Right kidney (tissue), 9 donors: ENCODE measurements at places on chromosomes 16 and 17.

DNA sequence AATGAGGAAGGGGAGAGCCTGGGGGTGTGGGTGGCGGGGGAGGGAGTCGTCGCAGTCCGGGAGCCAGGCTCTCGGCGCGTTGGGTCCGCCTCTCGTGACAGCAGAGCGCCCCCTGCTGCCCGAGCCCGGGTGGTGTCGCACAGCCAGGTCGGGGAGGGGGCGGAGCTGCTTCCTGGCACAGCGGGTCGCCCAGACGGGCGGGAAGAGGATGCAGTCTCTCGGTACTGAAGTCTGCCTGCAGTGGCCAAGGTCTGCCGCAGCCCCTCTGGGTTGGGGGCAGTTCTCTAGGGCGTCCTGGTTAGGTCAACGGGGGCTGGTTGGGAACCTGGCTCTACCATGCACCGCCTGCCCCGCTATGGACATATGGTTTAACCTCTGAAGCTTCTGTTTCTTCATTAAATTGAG lies 38.2 kb upstream of the CCDC182 start:
- peak; percentile 78 for DNase-seq

DNA sequence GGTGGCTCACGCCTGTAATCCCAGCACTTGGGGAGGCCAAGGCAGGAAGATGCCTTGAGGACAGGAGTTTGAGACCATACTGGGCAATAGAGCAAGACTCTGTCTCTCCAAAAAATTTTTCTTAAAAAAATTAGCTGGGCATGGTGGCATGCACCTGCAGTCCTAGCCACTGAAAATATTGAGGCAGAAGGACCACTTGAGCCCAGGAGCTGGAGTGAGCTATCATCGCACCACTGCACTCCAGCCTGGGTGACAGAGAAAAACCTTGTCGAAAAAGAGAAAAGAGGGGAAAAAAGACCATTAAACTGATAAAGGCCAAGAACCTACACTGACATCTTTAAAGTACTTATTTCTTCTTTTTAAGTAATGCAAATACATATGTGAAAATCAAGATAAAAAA lies 53.4 kb upstream of the ITGA2B start:
- DNase-seq: no peak

GRCh38 chr17:80361495-80362220 lies 53.3 kb upstream of the ENDOV start:
- no peak for DNase-seq

DNA sequence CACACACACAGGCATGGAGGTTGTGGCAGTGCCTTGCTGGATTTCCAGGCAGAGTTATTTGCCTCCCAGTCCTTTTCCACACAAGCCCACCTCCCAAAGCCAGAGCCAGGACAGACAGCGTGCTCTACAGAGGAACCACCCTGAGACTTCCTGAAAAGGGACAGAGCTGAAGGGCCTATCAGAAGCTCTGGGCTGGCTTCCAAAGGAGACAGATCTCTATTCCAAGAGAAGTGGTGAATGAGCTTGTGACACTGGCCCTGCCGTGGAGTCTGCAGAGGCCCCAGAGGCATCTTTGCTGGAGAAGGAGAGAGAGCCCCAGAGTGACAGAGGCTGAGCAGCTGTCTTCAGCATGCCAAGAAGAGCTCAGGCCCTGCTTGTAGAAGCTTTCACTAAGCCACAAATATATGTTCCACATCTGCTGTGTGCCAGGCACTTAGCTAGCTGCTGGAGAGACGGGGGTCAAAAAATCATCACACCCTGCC lies 8.3 kb upstream of the LPCAT2 start:
- DNase-seq: peak; percentile 27

DNA sequence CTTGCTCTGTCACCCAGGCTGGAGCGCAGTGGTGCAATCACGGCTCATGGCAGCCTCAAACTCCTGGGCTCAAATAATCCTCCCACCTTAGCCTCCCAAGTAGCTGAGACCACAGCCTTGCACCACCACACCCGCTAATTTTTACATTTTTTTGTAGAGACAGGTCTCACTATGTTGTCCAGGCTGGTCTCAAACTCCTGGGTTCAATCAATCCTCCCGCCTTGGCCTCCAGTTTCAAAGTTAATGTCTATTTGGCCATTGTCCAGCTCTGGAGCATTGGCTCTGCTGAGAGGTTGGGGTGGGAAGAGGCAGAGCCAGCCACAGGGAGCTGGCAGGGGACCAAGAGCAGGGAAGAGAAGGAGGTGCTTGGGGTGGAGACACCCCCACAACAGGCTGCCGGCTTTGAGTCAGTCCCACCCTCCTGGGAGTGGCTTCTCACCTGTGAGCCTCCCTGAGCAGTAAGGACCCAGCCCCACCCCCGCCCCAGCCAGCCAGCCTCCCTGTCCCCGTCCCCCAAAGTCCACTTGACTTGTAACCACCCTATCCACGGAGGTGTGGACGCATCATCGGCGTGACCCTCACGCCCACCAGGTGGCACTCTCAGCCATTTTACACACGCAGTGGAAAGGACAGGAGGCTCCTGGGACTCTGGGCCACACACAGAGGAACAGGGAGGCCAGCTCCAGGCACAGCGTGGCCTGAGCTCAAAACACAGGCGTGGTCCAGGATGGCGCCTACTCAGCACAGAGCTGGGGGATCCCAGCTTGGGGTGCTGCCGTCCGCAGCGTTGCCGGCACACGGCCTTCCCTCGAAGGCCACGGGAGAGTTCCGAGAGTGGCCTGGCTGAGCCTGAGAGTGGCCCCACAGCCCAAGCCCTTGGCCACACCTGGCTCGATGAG lies 22.8 kb upstream of the PVALEF start:
- DNase-seq: peak; percentile 54

DNA sequence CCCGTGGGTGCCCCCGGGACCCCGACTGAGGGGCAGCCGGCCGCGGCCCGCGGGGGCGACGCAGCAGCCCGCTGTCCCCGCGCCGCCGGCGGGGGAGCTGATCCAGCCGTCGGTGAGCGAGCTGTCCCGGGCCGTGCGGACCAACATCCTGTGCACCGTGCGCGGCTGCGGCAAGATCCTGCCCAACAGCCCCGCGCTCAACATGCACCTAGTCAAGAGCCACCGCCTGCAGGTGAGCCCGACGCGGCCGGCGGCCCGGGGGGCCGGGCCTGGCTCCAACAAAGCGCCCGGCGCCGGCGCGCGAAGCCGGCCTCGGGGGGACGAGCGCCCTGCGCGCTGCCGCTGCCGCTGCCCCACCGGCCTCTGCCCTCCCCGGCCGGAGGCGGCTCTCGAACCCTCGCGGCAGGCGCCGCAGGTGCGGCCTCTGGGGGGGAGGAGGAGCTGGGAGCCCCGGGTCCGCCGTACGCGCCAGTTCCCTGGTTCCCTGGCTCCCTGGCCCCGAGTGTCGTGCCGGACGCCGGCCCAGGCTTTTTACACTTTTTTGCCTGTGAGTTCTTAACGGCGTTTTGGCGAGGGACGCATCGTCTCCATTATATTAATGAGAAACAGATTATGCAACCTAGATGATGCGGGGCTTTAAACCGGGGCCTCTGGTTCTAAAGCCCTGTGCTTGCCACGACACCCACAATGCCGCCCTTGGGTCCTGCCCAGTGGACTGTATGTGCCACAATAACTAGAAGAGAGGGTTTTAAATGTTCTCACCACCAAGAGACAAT lies 521 bp downstream of the ATMIN start:
- DNase-seq: peak; percentile 82

DNA sequence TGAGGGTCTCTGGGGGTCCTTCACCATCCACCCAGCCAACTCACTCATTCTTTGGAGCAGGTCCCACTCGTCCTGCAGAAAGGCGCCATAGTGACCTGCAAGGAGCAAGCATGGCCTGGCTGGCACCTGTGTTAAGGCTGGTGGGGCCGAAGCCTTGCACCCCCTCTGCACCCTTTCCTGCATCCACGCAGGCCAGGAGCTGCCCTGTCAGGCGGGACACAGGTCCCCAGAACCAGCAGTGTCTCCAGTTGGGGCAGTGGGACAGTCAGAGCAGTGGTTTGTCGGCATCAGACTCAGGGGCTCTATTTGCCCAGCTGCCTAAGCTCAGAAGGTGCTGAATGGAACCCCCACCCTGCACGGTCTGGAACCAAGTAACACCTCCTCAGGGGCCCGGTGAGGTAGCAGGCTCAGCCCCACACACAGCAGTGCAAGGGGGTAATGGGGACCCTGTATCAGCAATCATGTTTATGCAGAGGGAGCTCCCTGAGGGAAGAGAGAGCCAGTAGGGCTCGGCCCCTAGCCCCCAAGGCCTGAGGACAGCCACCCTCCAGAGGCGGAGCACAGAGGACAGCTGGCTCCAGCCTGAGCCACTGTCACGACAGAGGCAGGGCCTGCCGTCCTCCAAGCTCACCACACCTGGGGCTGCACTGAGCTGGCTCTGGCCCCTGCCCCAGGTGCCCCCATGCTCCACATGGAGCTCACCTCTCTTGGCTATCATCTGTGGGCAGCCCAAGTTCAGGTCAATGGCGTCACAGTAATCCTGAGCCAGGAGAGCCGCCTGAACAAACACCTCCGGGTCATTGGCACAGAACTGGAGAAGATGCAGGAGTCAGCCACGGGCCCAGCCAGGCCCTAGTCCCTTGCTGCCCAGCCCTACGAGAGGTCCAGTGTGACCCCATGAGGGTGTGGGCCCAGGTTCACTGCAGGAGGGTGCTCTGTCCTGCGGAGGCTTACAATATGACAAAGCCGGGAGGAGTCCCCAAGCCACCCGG lies 1.9 kb downstream of the DUS1L start:
- DNase-seq: no peak

- no peak for DNase-seq
Measured at GRCh38 chr17:44965481-44966234, 2.4 kb downstream of the C1QL1 start.
